ENCODE measurements at places on chromosomes 4 and X.

GRCh38 chr4:183180096-183180495, 81.0 kb downstream of the WWC2 start:
- no peak for DNase-seq

- no peak for DNase-seq
These were observed 30.6 kb upstream of the RAB40A start for GRCh38 chrX:103549916-103550315.

DNA sequence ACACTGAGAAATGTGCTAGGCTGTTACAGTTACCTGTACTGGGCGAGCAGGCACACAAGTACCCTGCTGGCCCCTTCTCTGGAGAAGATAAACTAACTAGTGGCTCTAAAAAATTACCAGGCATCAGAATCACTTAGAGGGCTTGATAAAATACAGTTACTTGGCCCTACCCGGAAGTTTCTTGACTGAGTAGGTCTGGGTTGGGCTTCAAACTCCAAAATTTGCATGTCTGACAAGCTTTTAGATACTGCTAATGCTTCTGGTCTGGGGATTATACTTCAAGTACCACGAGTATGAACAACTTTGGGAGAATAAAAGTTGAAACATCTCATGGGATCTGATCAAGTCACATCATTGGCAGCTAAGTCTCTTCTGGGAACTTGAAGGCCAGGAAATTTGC, 30.8 kb downstream of the CEP135 start:
- DNase-seq: no peak

GRCh38 chr4:76582074-76582816, 147.2 kb downstream of the SHROOM3 start:
- DNase-seq: no peak

DNA sequence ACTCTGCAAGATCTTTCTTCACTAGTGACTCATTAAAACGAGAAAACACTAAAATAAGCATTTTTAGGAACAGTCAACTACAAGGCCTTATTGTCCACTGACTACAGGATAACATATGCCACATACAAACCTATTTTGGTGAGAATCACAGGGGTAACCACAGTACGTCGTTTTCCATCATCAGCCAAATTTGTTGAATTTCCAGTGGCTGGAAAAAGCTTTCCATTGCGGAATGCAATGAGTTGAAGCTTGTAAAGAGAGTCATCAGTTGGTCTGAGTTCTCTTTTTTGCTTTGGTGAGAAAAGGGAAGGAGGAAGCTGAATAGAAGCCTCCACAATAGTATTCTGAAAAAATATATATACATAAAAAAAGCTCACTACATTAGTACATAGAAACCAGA, 102.4 kb downstream of the ADGRA3 start:
- DNase-seq: no peak
